ENCODE measurements at places on chromosomes 12 and 14.

DNA sequence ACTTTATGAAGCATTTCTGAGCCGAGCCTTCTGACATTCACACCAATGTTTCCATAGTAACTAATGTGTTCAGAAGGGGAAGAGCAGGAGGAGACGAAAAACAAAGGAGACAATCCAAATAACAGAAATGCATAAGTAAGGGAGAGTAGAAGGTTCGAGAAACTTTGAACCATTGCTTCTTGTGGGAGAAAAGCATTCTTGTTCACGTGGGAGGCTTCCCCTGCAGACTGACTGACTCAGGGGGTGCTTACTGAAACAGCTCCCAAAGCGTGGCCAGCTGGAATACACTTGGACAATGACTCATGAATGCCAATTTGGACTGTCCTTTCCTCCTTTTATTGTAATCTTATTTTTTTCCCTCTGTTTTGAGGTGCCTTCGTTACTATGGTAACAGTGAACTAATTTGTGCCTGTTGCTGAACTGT, 73.9 kb downstream of the NEDD1 start:
- DNase-seq, result no peak

GRCh38 chr12:100238801-100239200, 28.1 kb downstream of the DEPDC4 start:
- no peak for DNase-seq

DNA sequence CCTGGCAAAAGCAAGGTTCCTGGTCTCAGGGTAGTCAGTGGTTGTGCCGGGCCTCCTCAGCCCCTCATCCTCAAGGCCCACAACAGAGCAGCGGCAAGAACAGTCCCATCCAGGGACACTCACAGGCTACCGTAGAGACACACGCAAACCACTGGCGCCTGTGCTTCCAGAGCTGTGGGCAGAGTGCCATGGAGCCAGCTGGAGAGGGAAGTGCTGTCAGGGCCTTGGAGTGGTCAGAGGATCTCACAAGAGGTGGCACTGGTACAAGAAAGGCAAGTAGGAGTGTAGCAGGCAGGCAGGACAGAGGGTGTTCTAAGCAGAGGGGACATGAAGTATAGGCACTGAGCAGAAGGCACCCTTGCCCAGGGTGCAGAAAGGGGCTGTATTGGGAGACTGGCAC, 34.6 kb downstream of the ANKRD9 start:
- no peak for DNase-seq

DNA sequence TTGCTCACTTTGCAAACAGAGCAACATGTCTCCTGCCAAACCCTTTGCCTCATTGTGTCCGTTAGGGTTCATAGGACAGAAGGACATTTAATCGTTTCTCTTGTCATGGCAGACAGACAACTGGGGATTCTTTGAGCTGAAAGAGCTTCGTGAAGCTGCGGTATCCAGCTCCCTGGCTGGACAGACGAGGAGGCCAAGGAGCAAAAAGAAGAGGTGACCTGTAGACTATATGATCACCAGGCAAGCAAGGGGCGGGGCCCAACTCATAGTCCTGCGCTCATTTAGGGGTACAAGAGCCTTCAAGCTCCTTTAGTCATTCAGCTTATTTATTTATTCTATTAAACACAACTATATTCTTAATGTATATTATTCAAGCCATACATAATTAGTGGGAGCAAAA, 66.8 kb upstream of the VRK1 start:
- no peak for DNase-seq

- DNase-seq, result no peak
These were observed 16.4 kb upstream of the SAMD4A start for GRCh38 chr14:54550514-54550913.

DNA sequence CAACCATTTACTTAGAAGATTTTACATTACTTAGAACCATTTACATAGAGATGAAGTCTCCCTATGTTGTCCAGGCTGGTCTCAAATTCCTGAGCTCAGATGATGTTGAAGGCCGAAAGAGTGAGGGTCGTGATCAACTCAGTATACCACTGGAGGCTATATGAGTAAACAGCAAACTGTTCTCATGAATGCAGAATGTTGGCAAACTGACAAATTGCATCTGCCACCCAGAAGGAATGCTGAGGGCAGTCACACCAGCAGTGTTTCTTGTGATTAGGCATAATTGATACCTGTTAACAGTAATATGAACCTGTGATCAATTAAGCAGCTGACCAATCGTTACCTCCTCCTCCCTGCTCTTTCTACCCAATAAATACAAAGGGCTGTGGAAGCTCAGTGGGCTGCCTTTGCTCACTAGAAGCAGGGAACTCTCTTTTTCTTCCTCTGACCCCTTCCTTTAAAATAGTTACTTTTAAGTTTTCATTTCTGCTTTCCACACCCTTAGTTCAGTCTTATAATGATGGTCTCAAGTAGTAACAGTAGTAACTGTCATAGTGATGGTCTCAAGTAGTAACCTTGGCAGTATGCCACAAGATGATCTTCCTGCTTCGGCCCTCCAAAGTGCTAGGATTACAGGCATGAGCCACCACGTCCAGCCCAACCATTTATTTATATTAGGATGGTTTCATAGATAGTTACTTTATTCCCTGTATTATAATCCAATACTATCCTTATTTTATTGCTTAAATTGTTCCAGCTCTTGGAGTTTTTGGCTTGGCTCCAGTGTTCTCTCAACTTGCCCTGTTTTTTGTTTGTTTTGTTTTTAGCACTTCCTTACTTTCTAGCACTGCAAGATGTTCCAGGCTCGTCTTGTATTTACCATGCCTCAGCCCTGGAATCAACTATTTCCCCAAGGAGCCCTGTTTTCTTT, 25.8 kb downstream of the LIMA1 start:
- no peak for DNase-seq

DNA sequence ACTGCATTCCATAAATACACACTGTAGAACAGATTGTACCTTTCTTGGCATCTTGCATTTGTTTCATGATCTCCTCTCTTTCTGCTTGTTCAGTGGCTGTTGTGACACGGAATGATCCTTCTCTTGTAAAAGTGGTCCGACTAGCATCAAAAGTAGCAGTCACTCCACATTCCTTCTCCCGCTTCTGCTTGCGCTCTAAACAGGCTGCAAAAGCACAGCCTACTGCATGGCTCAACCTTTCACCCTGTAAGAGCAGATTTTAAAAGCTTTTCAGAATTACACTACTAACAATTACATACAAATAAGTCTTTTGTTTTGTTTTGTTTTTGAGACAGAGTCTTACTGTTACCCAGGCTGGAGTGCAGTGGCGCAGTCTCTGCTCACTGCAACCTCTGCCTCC, 49.8 kb downstream of the PAPLN start:
- DNase-seq, result no peak

DNA sequence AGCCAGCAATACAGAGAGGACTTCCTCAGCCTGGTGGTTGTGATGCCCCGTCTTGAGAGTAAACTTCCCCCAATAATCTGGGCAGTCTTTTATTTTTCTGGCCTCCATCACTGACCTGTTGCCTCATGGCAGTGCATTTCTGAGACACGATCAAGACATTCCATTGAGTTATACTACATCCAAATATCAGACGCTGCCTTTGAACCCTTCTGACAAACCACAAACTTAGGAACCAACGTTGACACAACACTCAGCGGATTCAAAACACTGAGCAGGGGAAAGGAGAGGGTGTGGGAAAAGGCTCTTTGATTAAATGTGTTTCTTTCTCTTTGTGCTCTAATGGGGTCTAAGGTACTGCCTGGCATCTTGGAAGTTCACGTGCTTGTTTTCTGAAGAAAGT, 100.7 kb upstream of the TBX5 start:
- no peak for DNase-seq

DNA sequence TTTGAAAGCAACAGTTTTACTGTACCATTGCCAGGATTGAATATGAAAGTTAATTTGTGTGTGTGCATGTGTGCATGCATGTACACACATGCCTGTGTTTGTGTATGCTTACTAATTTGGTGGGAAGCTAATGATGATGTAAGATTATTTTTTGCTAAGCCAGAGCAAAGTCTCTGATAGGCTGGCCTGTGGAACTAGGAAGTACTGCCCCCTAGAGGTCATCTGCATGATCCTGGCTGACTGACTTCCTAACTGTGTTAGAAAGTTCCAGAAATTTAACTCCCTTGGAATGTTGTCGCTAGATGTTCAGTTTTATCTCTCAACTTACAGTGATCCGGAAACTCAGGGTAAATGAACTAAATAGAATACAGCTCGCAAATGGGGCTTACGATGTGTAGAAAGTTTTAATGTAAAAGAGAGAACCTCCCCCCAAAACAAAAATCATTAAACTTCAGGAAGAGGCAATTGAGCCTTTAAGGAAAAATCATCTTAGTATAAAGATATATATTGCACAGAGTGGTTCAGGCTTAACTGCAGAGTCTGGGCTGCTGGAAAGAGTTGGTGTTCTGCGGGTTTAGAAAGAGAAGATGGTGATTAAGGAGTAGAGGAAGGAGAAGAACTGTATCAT, 34.3 kb upstream of the SLC38A1 start:
- no peak for DNase-seq

DNA sequence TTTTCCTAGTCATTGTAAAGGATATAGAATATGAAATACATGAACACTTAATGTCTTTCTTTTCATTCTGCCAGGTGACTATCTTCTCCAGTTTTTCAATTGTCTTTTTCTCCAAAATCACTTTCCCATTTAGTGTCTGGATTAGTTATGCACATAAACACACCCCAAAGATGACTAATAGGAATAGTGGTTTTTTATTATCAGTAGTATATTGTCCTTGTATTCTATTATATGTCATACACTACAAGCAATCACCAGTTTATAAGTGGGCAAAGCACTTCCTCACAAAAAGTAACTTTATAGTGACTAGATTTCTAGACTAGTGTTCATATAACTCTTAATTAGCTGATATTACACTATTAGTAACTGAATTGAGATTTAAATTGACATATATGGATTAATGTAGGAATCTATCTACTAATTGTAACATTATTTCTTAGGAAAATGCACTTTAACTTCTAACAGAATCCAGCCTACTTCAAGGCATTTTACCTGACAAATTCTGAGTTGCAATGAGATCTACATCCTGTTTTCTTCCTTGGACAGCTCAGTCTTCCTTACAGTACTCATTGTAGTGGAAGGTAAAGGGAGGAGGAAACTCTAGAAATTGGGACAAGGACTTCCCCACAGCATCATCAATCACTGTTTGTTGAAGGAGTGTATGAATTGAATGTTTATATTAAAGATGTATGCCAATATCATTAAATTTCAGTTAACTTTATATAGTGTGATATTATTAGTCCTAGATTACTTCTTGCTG, 186.1 kb upstream of the GARIN2 start:
- no peak for DNase-seq

DNA sequence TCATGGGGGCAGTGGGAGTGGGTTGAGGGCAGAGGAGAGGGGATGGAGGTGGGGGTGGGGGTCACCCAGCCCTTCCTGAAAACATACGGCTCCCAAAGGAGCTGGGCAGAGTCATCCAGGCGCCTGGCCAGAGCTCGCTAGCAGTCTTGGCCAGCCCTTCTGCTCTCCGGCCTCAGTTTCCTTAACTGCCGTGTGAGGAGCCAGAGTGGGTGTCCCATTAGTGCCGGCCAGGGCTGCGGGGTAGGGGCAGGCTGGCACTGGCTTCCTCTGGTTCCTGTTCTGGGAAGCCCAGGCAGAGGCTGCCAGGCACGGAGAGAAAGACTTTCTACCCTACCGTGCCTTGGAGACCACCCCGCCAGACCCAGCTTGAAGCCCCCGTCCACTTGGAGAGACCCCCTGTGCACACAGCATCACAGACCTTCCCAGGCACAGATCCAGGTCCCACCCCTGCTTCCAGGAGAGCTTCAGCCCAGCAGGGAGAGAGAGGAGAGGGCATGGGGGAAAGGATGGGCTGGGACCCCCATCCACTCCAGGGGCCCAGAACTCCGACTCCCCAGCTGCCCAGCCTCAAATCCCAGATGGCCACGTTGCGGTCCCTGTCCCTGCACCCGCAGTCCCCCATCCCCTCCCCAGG, 93.3 kb downstream of the RFLNA start:
- DNase-seq, result no peak

GRCh38 chr14:21302013-21302835, 22.3 kb downstream of the RPGRIP1 start:
- no peak for DNase-seq

- DNase-seq, result no peak
These were observed 164.1 kb downstream of the SPTSSA start for GRCh38 chr14:34297786-34298520.

DNA sequence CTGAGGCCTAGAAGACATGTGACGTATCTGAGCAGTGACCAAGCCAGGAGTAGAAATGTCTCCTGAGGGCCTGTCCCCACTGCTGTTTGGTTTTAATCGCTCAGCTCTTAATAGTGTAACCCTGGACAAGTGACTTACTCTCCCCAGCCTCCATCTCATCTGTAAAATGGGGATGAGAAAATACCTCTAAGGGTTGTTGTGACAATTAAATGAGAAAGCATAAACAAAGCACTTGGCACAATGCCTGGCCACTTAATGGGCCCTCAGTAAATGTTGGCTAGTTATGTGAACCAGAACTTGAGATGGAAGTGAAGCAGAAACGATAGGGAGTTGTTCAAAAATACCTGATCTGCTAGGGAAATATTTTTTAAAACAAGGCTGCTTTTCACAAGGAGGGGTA, 58.2 kb downstream of the HMGA2 start:
- DNase-seq, result no peak

GRCh38 chr14:76940021-76940760, 88.3 kb downstream of the IRF2BPL start:
- DNase-seq, result no peak

GRCh38 chr14:51596488-51597117, 55.1 kb upstream of the FRMD6 start:
- no peak for DNase-seq

- DNase-seq, result no peak
These were observed 83.9 kb downstream of the ADCK1 start for GRCh38 chr14:77883847-77884238.

- DNase-seq, result no peak
These were observed 38.5 kb downstream of the RIN3 start for GRCh38 chr14:92552066-92552465.

DNA sequence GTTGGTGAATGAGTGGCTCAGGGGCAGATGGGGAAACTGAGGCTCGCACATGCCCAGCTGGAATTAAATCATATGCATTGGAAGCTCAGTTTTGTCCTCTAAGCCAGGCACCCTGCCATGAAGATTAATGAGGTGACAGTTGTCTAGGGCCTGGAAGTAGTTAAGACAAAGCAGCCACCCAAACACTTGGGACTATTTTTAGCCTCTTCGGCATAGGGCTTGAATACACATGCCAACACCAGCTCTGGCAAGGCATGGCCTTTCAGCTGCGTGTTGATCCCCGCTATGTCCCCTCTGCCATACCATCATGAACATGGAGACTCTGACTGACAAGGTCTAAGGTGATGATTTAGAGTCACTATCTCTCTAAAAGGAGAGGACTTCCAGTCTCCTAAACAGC, 250.2 kb downstream of the KSR2 start:
- no peak for DNase-seq

GRCh38 chr14:36438883-36439282, 81.1 kb downstream of the NKX2-1 start:
- DNase-seq, result no peak

DNA sequence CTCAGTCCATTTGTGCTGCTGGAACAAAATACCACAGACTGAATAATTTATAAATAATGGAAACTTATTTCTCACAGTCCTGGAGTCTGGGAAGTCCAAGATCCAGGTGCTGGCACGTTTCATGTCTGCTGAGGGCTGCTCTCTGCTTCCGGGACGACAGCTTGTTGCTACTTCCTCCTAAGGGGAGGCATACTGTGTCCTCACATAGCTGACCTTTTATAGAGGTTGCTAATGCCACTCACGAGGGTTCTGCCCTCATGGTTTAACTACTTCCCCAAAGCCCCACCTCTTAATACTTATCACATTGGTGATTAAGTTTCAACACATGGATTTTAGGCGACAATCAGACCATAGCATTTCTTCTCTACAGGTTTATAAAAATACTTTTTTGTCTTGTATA, 411.1 kb downstream of the NRXN3 start:
- DNase-seq, result no peak

Measured in esophagus squamous epithelium (tissue), 5 donors.